ENCODE measurements at places on chromosomes 6 and 20. TPM values are rescaled to one million over a fixed set of nuclear protein-coding genes. Genes with fewer than 3 reads are reported as not detected.

Gene MYT1
- 0.58 TPM for total RNA-seq

DNA sequence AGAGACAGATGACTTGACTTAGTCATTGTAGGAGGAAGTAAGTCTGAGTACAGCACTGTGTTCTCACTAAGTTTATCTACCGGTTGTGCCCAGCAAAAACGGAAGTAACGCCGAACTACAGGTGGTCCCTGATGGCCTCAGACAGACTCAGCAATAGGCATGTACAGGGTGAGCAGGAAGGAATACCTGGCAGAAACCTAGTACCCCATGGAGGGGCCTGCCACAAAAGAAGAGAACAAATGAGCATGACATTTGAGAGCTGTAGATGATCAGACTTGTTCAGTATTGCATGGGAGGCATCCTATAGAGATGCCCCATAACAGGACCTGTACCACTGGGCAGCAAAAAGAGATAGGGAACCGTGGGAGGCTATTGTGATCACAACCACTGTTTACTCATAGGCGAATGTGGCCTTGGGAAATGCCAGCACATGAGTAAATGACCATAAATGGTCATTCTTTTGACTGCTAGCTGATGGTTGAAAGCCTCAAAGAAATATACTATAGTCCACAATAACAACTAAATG, 106.4 kb upstream of the TAB2 start:
- H3K27me3 ChIP-seq = peaks cover 23% of the 10 kb centered on the region
- H3K36me3 ChIP-seq = no peaks in the 10 kb centered on the region
- H3K4me1 ChIP-seq = no peaks in the 10 kb centered on the region
- DNase-seq = peak; percentile 35
- no peak overlapping the region for H3K27ac ChIP-seq

GRCh38 chr6:42453654-42454427, 2.1 kb upstream of the TRERF1 start:
- H3K27me3 ChIP-seq = peaks cover 8% of the 10 kb centered on the region
- no peak for DNase-seq
- peaks cover 11% of the 10 kb centered on the region for H3K4me1 ChIP-seq
- H3K4me3 ChIP-seq = no peak overlapping the region

DNA sequence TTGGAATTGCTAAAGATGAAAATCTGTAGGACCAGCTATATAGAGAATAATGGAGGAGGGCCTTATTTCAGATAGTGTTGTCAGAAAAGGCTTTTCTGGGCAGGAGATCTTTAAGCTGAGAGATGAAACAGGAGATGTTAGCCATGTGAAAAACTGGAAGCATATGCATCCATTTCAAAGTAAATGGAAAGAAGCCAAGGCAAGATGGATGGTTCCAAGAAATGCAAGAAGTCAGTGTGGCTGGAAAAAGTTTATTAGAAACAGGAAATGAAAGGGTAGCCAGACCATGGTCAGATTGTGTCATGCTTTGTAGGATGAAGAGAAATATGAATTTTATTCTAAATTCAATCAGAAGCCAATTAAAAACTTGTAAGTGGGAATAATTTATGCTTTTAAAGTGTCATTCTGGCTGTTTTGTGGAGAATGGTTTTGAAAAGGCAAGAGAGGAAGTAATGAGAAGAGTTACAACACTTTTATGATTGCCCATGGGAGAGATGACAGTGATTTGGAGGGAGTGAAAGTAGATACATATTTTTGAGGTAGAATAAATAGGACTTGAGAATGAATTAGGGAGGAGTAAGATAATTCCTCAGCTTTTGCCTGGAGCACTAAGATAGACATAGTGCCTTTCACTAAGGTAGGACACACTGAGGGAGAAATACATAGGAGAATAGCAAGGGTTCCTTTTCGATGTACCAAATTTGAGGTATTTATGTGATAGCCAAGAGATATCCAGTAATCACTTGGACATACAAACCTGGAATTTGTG, 620.1 kb downstream of the HTR1B start:
- H3K27me3 ChIP-seq = no peaks in the 10 kb centered on the region
- H3K4me3 ChIP-seq = no peak overlapping the region
- H3K4me1 ChIP-seq = no peaks in the 10 kb centered on the region

Gene PLN
- not detected for total RNA-seq

DNA sequence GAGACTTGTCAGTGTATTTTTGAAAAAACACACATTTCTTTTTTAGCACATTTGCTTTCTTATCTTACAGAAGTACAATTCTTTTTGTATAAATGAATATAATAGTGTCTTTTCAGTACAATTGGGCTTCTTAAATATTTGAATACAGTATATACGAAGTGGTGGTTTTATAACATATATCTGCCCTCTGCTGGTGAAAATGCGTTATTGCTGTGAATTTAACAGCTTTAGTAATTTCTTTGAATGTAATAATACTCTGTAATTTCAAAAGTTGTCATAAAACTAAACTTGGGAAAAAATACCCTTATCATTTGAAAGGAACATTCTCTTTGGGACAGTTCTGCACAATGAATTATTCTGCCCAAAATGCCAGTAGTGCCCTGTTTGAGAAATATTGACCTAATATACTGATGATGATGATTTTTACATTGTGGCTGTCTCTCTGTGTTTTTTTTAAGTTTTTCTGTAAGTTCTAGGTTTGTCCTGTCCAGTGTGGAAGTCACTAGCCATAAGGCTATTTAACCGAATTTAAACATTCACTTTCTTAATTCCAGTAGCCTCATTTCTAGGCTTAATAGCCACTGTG, 19.0 kb downstream of the SMAP1 start:
- H3K4me1 ChIP-seq = no peaks in the 10 kb centered on the region
- H3K27ac ChIP-seq = no peak overlapping the region
- no peaks in the 10 kb centered on the region for H3K27me3 ChIP-seq
- H3K4me3 ChIP-seq = no peak overlapping the region

- H3K27ac ChIP-seq = no peak overlapping the region
- H3K36me3 ChIP-seq = peaks cover 9% of the 10 kb centered on the region
- H3K4me3 ChIP-seq = no peak overlapping the region
- no peak for DNase-seq
- H3K27me3 ChIP-seq = no peaks in the 10 kb centered on the region
- peaks cover 55% of the 10 kb centered on the region for H3K4me1 ChIP-seq
Measured at GRCh38 chr20:3764659-3765058, 2.9 kb downstream of the ADISSP start.

GRCh38 chr6:25270559-25270958, 8.6 kb upstream of the CARMIL1 start:
- no peaks in the 10 kb centered on the region for H3K36me3 ChIP-seq
- no peak overlapping the region for H3K27ac ChIP-seq
- peaks cover 18% of the 10 kb centered on the region for H3K4me1 ChIP-seq
- no peak overlapping the region for H3K4me3 ChIP-seq
- H3K27me3 ChIP-seq = no peaks in the 10 kb centered on the region

Gene ESF1
- 66.9 TPM for total RNA-seq

Gene PTPRT
- total RNA-seq = not detected

DNA sequence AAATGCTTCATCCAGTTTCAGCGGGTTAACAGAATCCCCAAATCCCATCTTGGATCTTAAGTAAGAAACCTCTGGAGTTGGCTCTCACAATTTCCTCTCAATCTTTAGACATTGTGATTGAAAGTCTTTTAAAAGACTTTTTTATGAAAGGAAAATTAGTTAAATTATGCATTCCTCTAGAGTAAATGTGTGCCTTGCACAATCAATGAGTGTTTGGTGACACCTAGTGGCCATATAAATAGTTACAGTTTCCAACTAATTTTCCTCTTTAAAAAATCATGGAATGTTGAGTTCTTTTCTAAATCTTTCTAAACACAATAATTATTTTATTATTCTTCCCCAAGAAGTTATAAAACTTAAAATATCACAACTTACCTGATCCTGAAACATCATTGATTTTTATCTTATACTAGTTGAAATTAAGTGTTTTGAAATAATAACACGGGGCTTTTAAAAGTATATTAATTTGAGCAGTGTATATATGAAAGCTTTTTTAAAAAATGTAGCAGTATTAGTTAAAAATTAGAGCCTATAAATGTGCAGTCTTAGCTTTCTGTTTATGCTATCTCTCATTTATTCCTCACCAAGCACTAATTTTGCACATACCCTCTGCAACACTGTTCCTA, 66.4 kb downstream of the PKHD1 start:
- H3K27ac ChIP-seq = no peak overlapping the region
- H3K36me3 ChIP-seq = no peaks in the 10 kb centered on the region
- peaks cover 21% of the 10 kb centered on the region for H3K4me1 ChIP-seq
- no peak overlapping the region for H3K4me3 ChIP-seq
- no peaks in the 10 kb centered on the region for H3K27me3 ChIP-seq

DNA sequence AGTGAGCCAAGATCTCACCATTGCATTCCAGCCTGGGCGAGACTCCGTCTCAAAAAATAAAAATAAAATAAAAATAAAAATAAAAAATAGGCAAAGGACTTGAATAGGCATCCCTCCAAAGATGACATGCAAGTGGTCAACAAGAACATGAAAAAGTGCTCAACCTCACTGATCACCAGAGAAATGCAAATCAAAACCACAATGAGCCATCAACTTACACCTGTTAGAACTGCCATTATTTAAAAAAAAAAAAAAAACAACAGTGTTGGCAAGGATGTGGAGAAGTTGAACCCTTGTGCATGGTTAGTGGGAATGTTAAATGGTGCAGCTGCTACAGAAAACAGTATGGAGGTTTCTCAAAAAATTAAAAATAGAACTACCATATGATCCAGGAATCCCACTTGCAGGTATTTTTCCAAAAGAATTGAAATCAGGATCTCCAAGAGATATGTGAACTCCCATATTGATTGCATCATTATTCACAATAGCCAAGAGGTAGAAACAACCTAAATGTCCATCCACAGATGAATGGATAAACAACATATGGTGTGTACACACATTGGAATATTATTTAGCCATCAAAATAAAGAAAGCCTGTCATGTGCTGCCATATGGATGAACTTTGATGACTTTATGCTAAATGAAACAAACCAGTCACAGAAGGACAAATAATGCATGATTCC, 2.8 kb downstream of the C20orf203 start:
- no peak overlapping the region for H3K27ac ChIP-seq
- no peaks in the 10 kb centered on the region for H3K36me3 ChIP-seq
- 0 out of 3 replicates have a peak, but pooled peaks cover 3% of the 10 kb centered on the region for H3K27me3 ChIP-seq
- H3K4me1 ChIP-seq = peaks cover 50% of the 10 kb centered on the region

Gene RNF5
- total RNA-seq = 98.0 TPM

DNA sequence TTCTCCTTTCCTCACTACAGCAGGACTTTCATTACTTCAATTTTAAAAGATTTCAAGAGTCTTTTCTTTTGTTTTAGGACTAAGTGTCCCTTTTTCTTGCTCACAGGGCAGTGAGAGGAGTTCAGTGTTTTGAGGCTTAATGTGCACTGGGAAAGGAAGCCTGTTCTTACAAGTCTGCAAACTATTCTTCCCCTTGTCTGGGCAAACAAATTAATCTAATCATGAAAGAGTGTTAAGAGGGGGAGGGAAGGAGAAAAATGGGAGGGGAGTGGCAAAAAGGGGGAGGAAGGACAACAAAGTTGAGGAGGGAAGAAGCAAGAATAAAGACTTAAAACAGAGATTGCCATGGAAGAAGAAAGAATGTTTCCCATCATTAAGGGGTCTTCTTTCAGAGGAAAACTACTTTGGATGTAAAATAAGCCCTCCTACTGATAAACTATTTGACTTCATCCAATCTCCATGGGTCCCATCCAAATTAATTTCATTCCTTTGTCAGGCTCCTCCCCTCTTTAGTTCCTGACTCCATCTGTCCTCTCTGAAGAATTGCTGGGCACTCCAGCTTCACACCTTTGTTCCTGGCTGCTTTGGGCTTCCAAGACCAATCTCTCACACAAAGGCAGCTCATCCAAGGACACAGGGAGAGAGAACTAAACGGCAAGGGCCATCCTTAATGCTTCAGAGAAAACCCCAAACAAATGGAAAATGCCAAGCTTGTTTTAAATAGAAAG, 244.5 kb downstream of the TPBG start:
- DNase-seq = no peak
- no peak overlapping the region for H3K27ac ChIP-seq
- H3K36me3 ChIP-seq = no peaks in the 10 kb centered on the region
- H3K4me3 ChIP-seq = no peak overlapping the region
- H3K4me1 ChIP-seq = no peaks in the 10 kb centered on the region

Gene BPIFB1
- total RNA-seq = 0.82 TPM

DNA sequence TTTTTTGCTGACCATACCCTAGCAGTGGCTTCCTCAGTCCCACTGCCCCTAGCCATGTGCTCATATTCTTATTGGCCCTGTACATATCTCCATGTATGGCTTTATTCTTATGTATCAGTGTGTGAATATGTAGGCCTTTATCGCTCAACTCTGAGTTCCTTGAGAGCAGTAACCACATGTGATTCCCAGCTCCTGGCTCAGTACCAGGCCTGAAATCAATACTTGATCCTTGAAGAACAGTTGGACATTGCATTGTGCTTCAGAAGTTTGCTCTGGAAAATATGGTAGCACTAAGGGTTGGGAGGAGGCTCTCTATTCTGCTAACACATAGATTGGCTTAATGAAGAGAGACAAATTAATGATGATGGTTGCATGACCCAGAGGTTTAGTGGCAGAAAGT, 118.8 kb upstream of the FERMT1 start:
- no peak overlapping the region for H3K4me3 ChIP-seq
- no peaks in the 10 kb centered on the region for H3K36me3 ChIP-seq
- no peak for DNase-seq
- no peak overlapping the region for H3K27ac ChIP-seq

Gene SMOC2
- total RNA-seq = not detected

- H3K27ac ChIP-seq = no peak overlapping the region
- DNase-seq = no peak
- no peaks in the 10 kb centered on the region for H3K27me3 ChIP-seq
- H3K4me3 ChIP-seq = no peak overlapping the region
- no peaks in the 10 kb centered on the region for H3K4me1 ChIP-seq
Measured at GRCh38 chr6:68169922-68170321, 465.2 kb upstream of the ADGRB3 start.

Gene SIRPD
- not detected for total RNA-seq

Measured in HepG2 (cell line).